ENCODE measurements at places on chromosomes 11 and 22.

DNA sequence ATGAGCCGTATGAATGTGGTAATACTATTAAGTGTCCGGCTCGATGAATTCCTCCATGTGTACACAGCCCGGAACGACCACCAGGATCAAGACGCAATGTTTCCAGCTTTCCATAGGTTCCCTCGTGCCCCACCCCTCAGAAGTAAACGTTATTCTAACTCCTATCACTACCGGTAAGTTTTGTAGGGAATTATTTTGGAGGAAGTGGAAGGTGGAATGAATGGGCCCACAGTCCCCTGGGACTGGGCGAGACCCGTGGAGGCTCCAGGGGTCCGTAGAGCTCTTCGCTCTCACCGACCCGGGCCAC is 720 bp upstream of the FAR1 start:
- no peak for DNase-seq

DNA sequence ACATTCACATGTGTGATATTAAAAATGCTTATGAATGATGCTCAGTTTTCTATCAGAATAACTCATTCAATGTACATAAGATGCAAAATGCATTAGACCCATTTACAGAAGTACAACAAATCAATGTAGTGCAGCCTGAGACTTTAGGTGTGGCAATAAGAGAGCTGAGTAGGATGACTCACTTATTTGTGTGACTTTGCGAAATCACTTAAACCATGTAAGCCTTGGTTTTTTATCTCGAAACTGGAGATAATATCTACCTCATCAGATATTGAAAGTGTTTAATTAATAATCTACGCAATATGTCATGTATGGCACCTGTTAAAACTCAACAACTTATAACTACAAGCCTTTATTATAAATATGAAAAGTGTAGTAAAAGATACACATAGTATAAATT is 105.7 kb upstream of the LUZP2 start:
- no peak for DNase-seq

DNA sequence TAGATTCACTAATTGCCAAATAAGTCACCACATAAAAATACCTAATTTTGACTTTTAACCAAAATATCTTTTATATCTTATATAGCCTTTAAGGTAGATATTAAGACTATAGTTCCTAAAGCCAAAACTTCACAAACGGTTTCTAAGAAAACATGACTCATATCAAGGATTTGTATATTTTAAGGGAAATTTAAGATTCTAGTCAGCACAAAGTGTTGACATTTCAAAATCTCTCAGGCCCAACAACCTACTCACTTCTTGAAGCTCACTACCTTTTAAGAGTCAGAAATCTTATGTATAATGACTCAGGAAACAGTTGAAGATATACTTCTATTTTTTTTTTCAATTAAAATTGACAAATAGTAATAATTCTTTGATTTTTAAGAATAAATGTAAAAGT is 221.9 kb downstream of the SBF2 start:
- DNase-seq = no peak

DNA sequence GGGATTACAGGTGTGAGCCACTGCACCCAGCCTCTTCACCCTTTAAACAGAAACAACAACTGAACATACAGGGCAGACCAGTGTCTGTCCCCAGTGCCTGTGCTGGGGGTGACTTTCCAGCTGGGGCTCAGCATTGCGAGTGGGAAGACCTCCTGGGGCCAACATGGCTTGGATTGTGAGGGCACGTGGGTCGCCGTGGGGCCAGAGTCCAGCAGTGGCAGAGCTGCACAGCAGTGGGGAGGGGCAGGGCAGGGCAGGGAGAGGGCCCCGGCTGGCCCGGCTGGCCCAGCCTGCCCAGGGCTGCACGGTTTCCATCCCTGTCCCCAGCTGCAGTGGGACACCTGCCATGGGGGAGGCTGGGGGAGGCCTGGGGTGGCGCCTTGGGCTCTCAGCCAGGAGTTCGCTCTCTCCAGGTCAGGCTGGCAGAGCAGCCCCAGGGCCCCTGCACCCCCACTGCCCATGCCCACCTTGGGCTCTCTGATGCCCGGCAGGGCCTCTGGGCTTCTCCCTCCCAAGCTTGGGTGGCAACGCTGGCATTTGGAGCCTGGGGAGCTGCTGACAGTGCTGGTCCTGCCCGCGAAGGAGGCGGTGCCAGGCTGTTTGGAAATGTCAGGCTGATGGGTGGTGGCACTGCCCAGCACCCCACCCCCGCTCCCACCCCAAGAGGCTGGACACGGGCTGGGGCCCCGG is 30.5 kb upstream of the CCDC188 start:
- no peak for DNase-seq

DNA sequence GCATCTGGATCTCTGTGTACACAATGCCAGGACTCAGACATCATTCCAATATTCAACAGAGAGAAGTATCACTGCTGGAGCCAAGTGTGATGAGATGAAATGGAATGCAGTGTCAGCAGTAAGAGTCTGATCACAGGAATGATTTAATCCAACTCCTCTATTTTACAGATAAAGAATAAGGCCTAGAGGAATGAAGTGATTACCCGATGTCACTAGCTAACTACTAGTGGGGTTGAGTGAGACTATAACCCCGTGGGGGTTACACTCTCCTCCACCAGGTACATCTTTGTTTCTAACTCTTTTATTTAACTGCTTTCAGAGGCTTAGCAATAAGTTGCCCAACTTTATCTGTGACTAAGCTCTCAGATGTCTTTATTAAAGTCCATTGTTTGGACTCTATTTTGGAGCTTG is 94.2 kb upstream of the FAT3 start:
- no peak for DNase-seq

DNA sequence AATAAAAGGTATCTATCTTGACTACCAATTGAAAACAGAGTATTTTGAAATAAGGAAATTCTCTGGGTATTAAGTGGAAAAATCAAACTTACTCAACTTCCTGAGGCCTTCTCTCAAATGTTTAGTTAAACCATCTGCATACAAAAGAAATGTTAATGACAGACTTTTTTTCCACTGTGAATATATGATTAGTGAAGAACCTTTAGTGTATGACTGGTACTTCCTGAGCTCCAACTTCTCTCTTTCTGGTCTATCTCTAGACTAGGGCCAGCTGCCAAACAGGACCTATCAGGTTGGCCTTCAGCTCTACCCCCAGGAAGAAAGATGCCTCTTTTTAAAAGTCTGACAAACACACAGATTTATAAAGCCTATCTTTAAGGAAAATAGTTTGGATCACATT is 68.8 kb upstream of the SCUBE2 start:
- DNase-seq = no peak

All from NCI-H2029 treated with DMSO at 0.1 percent for 48 hours (cell line).